C1 segment of cervical spinal cord (tissue), 14 donors: ENCODE measurements at places on chromosomes 7 and 10.

- DNase-seq: no peak
Measured at GRCh38 chr10:42578019-42578418, 60.4 kb downstream of the ZNF33B start.

GRCh38 chr7:11757153-11757552 lies 74.8 kb downstream of the THSD7A start:
- DNase-seq: no peak

DNA sequence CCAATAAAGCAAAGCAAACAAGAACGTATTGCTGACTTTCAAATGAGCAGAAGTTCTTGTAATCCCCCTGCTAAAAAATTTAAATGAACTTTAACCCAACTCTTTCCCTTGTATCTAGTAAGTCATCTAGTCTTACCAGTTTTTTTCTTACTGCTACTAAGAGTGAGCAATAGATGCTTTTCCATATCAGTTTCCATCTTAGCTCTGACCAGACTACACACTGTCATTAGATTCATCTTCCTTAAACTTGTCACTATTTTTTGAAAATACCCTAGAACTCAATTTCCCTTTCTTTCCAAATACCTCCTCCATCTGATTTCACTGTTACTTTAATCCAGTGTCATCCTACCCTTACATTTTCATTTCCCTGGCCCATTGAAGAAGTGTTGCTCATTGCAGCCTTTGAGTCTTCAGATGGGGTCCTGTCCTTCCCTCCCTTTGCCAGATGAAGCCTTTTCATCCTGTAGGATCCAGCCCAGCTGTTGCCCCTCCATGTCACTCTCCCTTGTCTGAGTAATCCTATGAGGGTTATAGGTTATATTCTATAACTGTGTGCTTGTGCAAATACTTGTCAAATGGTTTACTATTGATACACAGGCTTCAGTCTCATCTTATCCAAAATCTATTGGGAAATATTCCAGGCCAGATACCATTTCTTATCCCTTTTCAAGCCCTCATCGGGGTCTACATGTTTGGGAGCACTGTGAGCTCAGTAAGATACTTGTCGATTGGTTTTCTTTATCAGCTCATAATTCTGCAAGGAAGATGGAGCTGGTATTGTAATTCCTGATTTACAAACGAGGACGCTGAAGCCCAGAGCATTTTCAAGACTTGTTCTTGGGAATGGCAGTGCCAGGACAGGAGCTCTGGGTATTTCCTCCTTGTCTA lies 51.5 kb upstream of the ITGB1 start:
- DNase-seq: no peak

GRCh38 chr10:49164559-49165188 lies 23.5 kb downstream of the TMEM273 start:
- DNase-seq: peak; percentile 16

GRCh38 chr7:131190146-131190545 lies 137.5 kb upstream of the MKLN1 start:
- no peak for DNase-seq

- peak; percentile 61 for DNase-seq
Measured at GRCh38 chr7:43758822-43759683, 573 bp downstream of the BLVRA start.
